SJCRH30 (cell line): ENCODE measurements at places on chromosomes 3 and 15.
A peak's percentile ranks its signal among the peaks of the same experiment; 100 is the strongest.

DNA sequence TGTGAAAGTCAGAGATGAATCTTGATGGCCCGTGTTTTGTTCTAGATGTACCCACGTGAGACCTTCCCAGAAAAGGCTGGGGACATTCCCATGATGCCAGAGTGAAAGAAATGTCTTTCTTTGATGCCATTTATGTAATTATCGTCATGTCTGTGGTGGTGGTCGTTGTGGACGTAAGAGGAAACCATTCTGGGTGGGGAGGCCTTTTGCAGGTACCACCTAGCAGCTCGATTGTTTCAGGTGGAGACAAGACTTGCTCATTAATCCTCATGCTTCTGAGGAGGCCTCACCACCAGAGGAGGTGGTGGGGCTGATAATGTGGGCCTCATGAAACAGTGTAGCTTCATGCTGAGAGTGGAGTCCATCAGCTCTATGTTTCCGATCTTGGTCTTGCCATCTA is 58.1 kb upstream of the USP3 start:
- DNase-seq, result no peak

GRCh38 chr15:44713006-44713966 is 2.0 kb downstream of the B2M start:
- no peak for DNase-seq

DNA sequence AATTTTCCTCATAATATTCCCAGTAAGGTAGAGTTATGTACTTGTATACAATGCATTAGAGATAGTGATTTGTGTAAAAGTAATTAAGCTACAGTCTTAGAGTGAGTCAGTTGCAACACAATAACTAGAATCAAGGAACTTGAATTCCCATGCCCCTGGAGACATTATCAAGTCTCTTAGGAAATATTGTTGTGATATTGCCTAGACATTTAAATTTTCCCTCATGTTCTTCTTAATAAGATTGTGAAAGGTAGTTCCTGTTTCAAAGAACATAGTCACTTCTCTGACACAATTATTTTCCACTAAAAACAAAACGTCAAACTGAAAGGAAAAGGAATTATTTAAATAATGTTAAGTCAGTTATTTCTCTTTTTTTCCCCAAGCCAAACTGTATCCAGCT is 13.0 kb upstream of the ATP1B3 start:
- DNase-seq, result no peak

DNA sequence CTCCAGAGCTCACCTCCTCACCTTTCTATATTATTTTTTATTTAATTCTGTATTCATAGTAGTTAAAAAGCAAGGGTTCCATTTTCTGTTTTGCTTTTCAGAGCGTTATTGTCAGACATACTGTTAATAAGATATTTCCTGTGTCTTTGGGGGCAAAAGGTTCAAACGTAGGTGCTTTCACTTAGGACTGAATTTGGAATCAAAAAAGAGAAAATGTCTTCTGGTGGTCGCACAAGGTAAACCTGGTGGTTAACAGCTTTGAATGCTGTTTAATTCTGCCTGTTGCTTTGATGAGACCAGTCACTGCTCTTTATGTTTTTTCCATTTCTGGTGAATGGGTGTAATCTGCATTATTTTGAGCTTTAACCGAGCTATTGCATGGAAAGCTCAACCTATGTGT is 212.5 kb downstream of the TCF12 start:
- DNase-seq, result no peak

DNA sequence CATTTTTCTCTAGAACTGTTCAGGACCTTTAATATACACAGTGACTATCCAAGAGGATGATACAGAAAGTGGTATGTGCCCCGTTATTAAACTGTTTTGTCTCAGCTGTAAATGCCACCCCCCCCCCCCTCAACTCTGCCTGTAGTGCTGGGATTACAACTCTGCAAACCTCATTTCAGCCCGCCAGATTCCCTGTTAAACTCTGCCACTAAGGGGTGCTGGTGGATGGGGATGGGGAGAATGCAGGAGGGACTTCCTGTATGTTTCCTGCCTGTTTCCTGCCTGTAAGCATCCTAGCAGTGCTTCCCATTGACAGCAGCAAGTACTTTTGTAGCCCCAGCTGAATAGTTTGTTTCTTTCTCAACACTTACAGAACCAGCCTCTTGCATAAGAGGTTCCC is 301.7 kb upstream of the RORA start:
- DNase-seq, result peak; percentile 39

GRCh38 chr3:78781351-78781750 is 986.4 kb downstream of the ROBO1 start:
- no peak for DNase-seq

DNA sequence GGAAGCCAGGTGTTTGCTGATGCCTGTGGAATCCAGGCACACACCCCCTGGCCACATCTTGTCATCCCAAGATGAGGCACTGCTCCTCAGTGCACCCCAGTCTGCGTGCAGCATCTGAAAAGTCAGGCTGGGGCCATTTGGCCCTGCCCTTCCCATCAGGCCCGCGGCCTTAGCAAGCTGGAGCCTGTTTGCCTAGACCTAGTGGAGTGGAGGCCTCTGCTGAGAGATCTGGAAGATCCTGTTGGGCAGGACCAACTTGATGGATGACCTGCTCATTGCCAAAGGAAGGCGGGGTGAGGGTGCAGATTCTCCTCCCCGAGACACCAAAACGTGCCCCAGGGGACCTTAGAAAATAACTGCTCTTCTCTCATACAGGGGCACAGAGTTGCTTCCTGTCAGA is 220.2 kb downstream of the SHQ1 start:
- DNase-seq, result no peak
